NCI-H1092 treated with DMSO at 0.1 percent for 48 hours (cell line): ENCODE measurements at places on chromosomes 13 and 19.

GRCh38 chr13:41955605-41956004, 5.3 kb downstream of the VWA8 start:
- DNase-seq, result no peak

DNA sequence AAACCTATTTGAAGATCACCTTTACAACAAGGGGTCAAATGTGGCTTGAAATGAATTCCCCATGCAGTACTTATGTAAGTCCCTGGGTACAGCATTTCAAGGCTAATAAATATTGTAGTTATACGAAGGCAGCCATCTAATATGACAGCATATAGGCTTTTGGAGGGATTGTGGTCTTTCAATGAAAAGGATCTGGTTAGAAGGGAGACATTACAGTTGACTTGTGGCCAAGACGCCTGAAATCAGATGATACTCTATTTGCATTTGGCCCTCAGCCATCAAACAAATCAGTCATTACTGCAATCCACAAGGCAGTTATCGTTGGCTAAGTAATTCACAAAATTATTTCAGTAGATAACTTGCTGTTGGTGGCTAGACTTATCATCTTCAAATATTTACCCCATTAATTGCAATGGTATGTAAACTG, 242.7 kb downstream of the DCLK1 start:
- DNase-seq, result peak; percentile 79

DNA sequence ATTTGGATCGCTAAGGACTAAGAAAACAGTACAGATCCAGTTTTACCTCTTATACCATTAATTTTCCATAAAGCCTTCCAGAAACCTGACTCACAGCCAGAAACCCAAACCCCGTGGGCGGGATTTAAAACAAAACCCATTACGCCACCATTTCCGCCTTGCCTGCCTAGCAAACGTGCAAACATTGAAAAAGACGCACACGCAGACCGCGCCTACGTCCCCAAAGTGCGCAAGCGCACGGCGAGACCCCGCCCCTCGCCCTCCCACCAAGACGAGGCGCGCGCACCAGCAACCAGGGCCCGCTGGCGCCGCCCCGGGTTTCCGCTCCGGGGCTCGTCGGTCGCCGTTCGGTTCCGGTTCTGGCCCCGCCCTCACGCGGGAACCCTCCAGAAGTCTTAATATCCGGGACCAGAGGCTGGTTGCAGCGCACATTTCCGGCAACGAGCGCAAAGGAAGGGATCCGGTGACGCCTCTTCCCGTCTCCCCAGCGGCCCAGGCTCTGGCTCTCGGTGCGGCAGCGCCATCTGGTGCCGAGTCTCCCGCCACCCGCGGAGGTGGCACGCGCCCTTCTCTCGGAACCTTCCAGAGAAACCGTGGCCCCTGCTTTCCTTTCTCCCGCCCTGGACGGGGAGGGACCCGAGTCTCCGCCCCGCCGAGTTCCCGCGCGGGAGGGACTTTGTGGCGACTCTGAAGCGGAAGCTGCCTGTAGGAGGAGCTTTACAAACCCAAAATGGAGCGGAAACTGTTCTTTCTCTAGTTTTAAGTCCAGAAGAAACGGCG, 256.9 kb upstream of the STARD13 start:
- peak; percentile 99 for DNase-seq

DNA sequence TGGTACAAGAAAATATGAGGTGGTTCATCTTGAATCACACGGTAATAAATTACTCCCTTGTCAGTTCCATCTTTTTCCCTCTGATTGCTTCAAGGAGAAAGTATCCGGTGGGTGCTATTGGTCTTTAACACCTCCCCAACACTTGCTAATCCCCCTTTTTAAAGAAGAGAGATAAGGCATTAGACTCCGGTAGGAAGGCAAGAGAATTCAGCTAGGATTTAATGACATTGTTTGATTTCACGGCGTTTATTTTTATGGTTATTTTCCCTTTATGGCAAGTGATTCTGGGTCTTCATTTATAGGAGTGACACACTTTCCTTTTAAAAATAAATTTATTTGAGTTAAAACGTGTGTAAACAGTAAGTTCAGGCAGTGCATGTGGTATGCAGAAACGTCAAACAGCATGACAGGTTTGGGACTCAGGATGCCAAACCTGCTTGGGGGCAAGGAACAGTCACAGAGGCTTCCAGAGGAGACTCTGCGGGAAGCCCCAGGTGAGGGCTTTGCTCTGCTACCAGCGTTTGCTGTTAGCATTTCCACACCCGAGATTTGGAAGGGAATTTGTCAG, 36.5 kb downstream of the TSHZ3 start:
- no peak for DNase-seq

DNA sequence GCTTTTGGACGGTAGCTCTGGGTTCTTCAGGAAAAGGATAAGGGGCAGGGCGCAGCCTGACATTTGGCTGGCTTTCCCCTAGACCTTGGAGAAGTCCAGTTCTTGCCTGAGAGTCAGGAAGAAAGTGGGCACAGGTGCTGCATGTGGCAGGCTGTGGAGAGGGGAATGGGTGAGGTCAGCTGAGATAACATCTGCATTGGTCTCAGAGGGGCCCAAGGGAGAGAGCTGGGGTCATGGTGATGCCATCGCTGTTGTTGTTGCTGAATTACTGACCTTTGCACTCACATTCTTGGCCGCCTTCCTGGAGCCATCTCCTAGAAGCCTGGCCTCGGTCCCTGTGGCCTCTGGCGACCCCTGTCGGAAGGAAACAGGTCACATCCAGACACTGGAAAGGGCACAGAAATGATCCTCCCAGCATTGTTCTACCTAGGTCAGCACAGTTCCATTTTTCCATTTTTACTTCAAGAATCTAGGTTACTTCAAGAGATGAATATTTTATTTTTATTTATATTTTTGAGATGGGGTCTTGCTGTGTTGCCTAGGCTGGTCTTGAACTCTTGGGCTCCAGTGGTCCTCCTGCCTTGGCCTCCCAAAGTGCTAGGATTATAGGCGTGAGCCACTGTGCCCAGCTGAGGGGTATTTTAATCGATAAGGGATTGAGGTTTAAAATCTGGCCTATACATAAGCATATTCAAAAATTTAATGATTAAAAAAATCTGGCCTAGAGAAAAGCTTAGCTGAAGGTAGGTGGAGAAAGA, 6.5 kb upstream of the LIPE start:
- DNase-seq, result peak; percentile 50

GRCh38 chr19:4671185-4671851, 1.2 kb upstream of the MYDGF start:
- DNase-seq, result no peak

DNA sequence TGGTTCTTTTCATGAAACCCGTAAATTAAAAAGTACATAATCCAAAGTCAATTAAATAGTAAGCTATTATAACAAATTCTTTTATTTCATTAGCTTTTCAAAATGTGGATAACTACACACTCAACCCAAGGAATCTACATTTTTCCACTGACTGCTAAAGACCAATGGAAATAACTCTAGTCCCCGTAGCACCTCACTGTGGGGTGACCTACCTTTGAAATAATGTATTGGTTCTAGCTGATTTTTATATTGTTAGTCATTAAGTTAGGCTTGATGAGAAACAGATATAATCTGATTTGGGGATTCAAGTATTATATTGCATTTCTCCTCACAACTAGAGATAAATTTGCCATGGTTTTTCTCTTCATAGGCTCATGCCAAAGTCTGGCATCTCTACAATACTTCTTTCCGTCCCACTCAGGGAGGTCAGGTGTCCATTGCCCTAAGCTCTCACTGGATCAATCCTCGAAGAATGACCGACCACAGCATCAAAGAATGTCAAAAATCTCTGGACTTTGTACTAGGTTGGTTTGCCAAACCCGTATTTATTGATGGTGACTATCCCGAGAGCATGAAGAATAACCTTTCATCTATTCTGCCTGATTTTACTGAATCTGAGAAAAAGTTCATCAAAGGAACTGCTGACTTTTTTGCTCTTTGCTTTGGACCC, 37.3 kb downstream of the KL start:
- no peak for DNase-seq

DNA sequence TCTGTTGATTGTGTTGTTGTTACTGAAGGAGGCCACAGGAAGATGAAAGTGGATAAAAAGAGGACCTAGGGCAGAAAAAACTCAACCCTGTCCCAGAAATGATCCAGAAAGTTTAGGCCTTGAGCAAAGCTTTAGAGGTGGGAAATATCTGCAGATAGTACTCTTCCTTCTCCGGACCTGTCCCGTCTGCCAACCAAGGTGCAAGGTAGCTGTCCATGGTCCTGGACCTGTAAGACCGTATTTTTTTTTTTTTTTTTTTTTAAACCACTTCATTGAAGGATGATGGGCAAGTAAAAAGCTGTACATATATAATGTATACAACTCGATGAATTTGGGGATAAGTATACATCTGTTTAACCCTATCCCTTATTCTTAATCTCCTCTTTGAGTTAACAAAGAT, 225.9 kb downstream of the OLFM4 start:
- DNase-seq, result no peak

GRCh38 chr13:102035969-102036368, 365.9 kb downstream of the FGF14 start:
- DNase-seq, result peak; percentile 79

DNA sequence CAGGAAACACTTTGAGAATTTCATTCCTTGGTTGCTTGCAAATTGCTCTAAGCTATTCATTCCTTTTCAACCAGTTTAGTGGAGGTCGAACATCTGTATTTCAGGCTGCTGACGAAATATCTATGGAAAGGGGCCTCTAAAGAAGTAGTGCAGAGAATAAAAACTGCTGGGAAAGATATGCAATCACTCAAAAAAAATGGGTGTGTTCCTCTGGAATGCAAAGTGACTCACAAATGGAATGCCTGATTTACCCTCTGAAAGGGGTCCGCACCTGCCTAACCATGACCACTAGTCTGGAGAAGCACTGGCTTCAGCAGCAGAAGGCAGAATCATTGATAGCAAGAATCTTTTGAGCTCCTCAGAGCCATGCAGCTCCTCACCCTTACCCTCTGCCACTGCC, 129.4 kb downstream of the PCDH9 start:
- DNase-seq, result no peak

GRCh38 chr13:33872005-33872351, 54.0 kb downstream of the RFC3 start:
- no peak for DNase-seq

DNA sequence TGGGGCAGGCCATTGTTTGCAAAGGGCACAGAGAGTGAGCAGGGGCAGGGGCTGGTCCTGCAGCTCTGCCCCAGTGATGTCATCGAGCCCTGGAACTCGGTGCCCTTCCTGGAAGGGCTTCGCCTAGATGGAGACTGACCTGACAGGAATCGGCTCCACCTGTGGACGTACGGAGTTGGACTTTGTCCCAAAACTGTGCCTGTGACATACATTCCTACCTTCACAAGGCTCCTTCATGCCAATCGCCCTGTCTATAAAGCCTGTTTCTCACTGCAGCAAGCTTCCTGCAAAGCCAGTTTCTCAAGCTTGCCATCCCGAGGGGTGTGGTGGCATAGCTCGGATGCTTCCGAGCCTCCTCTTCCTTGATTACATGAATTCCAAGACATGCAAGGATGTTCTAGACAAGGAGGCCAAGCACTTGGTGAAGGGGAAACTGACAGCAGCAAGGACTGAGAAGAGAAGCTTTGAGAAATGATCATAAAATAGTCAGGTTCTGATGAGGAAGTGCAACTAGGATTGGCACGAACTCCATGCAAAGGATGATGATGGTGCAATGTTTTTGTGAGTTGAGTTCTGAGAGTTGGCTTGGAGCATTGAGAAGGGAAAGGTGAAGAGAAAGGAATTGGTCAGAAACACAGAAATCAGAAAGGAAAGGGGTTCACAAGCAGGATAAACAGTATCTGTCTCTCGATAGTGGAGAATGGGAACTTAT, 73.6 kb upstream of the STK24 start:
- DNase-seq, result no peak

GRCh38 chr13:110772091-110772984, 58.8 kb downstream of the ING1 start:
- no peak for DNase-seq

DNA sequence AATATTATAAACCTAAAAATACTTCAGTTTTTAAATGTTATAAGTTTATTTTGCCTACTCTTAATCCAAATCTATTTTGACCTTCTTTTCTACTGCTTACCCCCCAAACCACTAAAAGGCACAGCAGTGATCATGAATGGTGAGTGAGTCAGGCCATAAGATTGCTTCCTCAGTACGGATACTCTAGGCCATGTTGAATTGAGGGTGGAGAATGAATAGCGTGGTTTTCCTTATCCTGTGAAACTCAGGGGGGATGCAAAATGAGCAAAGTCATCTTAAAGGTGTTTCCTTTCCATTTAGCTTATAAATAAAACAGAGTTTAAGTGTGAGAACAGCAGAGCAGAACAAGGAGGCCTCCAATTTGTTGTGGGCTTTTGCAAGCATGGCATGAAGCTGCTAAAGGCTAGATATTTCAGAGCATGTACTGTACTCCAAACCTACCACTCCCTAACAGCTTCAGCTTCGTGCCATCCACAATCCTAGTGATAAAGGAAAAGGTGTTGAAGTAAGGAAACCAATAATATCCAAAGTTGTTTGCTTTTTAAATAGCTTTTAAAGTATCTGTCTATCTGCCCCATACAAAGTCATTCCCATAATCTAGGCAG, 25.0 kb downstream of the SERPINE3 start:
- no peak for DNase-seq

DNA sequence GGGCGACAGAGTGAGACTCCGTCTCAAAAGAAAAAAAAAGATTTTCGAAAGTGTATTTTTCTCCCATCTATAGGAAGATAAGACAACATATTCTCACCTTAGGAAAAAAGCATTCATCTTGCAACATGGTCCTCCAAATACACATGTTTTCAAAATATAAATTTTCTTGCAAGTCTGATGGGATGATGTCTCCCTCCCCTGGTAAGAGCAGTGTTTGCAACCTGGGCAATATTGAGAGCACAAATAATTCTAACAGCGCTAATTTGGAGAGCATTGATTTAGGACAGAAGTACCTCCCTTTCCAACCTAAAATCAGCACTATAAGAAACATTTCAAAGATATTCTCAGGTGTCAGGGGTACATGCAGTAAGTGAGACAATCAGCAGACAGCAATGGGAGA, 61.0 kb upstream of the SHISA2 start:
- DNase-seq, result no peak

DNA sequence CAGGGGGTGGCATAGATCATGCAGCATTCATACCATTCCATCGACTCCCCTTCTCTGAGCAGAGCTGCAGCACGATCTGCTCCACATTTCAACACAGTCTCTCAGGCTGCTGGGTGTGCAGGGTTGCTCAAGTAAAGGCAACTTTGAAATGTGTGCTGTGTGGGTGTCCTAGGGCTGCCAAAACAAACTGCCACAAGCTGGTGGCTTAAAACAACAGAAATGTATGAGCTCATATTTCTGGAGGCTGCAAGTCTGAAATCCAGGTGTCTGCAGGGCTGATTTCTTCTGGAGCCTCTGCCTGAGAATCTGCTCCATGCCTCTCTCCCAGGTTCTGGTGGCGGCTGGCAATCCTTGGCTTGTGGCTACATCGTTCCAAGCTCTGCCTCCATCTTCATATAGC, 63.7 kb upstream of the WDFY2 start:
- no peak for DNase-seq
